Tibial nerve (tissue), 4 donors: ENCODE measurements at places on chromosomes 1 and 21.

GRCh38 chr21:42748620-42749176 lies 95.3 kb downstream of the PDE9A start:
- no peak for DNase-seq

DNA sequence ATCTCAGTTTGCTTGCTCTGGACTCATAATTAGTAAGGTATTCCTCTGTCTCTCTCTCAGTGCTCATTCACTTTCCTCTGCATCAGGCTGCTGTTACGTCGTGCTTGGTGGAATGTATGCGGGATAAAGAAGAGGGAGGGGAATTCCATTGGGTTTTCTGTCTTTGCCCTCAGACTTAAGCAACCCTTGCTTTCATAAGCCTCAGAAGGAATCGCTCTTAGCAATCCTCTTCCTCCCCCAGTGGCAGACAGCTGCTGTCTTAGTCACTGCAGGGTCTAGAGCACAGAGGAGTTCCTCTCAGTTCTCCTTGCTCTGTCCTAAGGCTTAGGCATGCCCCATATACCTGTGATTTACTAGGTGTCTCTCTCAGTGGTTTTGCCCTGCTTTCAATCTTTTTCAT lies 19.1 kb upstream of the NTMT2 start:
- no peak for DNase-seq

DNA sequence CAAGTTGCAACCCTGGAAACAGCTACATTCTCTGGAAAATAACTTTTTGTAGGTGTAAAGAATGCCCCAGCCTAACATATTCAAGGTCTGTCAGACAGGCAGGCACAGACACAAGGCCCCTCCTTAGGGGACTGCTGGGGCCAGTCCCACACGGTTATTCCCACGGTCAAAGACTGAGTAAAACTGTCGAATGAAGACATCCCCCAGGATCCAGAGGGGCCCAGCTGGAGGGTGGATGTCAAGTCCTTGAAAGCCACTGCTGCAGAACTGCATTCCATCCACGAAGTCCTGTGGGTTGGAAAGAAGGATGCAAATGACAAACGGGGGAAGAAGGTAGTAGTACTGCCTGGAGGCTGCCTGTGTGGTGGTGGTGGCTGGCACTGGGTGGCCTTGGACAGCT lies 6.9 kb upstream of the RAB7B start:
- no peak for DNase-seq

DNA sequence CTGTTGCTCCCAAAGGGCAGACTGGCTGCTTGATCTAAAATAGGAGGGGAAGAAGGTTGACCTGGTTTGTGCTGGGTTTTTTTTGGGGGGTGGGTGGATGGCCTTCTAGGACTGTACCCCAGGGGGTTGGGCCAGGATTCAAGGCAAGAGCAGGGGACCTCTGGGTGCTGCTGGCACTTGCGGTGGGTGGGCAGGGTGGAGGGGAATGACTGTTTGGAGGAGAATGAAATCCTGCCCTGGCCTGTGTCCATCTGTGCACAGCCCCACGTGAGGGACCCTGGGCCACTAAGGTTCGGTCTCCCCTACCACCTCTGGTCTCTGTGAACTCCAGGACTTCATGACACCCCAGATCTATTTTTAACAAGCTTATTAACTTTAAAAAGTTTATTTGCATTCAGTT lies 414.2 kb downstream of the PTPRU start:
- DNase-seq: no peak

- DNase-seq: no peak
Observed at GRCh38 chr1:243325305-243325890, 69.6 kb downstream of the SDCCAG8 start.

- no peak for DNase-seq
Observed at GRCh38 chr21:37677006-37677405, 239.3 kb downstream of the KCNJ6 start.

- DNase-seq: no peak
Observed at GRCh38 chr1:21237446-21238088, 52.7 kb downstream of the ECE1 start.

DNA sequence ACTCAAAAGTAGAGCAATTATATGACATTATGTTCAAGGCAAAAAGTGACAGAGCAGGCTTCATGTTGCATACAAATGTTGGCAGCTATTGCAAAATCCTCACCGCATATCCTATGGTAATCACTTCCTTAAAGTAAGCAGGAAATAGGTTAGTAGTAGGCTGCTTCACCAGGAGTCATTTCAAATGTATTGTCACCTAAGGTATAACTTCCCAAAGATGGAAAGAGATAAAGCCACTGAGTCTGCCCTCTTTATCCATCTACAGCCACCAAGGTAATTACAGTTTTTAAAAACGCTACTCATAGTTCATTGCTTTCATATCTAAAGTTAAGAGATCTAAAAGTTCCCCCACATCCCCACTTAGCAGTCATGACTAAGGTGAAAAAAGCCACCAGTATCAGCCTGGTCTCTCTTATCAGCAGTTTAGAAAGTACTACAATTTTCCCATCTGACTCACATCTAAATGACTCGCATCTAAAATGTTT lies 31.6 kb upstream of the UBE2U start:
- DNase-seq: no peak

DNA sequence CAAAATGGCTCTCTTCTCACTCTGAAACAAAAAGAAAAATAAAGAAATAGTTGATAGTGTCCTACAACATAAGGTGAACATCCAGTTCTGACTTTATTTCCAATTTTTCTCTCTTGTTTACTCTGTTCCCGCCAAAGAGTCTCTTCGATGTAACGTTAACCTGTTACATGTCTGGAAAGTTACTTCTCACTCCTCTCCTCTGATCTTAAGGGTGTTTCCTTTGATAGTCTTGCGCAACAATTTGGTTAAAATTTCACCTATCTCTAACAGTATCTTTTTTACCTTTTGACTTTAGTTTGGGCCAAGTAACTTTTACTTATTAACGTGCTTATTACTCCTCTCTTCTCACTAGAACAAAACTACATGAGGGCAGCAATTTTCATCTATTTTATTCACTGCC lies 1450.2 kb downstream of the BRINP3 start:
- DNase-seq: no peak
